Activated CD4-positive, CD25-positive, alpha-beta regulatory T cell treated with anti-CD3 and anti-CD28 coated beads, Interleukin-2, amount 50 U/mL, for 16 hours (primary cell): ENCODE measurements at places on chromosomes 2 and 18.
A peak's percentile ranks its signal among the peaks of the same experiment; 100 is the strongest.

DNA sequence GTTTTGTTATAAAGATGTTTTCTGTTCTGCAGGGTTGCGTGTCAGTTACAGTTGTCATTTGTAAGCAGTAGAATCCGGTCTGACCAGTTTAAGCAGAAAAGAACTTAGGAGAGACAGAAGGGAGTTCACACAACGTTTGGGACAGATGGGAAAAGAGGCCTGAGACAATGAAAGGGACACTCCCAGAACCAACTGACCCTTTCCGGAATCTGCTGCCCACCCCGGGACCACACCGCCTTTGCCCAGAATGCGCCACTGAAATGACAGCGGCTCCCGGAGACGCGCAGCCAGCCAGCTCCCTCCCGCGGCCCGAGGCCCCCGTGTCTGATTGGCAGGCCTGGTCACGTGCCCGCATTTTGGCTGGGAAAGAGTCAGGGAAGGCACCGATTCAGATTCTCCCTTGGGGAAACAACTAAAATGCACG, 244.6 kb downstream of the BCL2 start:
- DNase-seq = no peak

DNA sequence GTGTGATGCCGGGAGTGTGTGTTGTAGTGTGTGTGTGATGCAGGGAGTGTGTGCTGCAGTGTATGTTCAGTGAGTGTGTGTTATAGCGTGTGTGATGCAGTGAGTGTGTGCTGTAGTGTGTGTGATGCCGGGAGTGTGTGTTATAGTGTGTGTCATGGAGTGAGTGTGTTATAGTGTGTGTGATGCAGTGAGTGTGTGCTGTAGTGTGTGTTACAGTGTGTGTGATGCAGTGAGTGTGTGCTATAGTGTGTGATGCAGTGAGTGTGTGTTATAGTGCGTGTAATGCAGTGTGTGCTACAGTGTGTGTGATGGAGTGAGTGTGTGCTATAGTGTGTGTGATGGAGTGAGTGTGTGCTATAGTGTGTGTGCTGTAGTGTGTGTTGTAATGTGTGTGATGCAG, 182.1 kb upstream of the SOX11 start:
- DNase-seq = no peak

GRCh38 chr2:149355716-149356422, 25.5 kb downstream of the LYPD6 start:
- DNase-seq = no peak

DNA sequence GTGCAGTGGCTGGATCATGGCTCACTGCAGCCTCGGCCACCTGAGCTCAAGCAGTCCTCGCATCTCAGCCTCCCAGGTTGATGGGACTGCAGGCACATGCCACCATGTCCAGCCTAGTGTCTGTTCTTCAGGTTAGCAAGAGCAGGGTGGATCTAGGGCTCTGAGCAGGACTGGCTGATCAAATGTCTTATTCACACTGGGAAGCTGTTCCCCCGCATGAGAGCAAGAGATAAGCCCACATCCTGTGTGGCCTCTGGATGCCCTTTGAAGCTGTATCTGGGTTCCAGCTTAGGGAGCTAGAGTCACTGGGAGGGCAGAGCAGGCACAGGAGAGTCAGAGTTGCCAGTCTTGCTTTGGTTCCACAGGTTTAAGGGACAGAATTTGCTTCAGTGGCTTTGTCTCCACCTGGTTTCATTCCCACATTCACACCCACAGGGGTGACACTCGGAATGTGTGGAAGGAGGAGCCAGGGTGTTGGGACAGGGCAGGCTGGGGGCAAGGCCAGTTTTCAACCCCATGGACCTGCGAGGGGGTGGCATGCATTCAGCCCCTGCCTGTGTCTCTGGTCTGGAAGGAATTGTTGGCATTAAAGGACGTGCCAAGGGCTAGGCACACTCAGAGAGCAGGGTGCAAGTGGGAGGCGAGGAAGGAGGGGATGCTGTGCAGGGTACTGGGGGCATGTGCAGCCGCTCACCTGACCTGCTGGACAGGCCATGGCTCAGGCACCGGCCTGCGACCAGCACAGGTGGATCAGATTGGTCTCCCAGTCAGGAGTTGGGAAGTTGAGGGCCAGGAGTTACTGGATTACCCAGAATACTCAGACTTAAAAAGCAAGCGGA, 24.5 kb downstream of the PTPN18 start:
- DNase-seq = no peak

- no peak for DNase-seq
Measured at GRCh38 chr18:41126541-41127235, 828.3 kb upstream of the PIK3C3 start.

- DNase-seq = no peak
Measured at GRCh38 chr2:181036848-181037603, 56.6 kb downstream of the UBE2E3 start.

DNA sequence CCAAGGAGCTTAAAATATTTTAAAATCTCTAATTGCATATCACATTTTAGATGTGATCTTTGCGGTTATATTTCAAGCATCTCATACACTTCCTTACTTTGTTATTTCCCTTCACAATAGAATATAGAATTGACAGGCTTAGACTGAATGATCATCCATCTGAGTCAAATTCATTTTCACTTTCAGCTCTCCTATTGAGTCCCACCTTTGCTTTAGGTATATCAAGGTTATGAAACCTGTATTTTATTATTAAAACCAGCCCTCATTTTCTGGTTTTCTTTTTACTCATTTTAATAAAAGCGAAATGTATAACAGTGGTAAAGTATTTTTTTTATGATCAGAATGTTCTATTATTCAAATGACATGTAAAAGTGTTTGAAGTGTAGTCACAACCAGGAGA, 162.9 kb upstream of the KYNU start:
- DNase-seq = no peak

GRCh38 chr2:228527197-228527881, 345.9 kb upstream of the SPHKAP start:
- DNase-seq = no peak

DNA sequence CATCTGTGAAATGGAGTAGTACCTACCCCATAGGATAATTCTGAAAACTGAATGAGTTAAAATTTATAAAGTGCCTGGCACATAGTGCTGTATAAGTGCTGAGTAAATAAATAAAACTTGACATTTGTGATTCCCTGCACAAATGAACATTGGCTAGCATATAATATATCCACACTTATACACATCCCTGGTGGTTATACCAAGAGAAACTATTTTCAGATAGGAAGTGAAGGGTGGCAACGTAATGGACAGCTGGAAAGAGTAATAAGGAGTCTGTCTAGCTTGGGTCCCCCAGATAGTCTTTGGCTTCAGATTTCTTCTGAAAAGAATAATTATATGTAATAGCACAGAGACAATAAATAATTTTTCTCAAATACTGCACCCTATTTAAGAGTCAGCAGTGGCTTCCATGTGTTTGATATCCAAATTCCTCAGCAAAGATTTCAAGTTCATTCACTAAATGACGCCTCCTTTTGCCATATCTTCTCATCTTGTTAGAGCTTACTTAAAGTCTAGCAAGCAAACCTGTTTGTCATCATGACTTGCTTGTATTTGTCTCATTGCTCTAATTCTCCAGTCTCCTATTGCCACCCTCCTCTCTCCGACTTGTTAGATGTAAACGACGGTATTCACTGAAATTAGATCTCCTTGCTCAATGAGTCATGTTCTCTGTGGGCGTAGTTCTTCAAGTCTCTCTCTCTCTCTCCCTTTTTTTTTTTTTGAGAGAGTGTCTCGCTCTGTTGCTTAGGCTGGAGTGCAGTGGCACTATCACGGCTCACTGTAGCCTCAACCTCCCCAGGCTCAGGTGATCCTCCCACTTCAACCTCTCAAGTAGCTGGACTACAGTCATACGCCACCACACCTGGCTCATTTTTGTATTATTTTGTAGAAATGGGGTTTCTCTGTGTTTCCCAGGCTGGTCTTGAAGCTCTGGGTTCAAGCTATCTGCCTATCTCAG, 8.7 kb upstream of the ADGRF3 start:
- no peak for DNase-seq

DNA sequence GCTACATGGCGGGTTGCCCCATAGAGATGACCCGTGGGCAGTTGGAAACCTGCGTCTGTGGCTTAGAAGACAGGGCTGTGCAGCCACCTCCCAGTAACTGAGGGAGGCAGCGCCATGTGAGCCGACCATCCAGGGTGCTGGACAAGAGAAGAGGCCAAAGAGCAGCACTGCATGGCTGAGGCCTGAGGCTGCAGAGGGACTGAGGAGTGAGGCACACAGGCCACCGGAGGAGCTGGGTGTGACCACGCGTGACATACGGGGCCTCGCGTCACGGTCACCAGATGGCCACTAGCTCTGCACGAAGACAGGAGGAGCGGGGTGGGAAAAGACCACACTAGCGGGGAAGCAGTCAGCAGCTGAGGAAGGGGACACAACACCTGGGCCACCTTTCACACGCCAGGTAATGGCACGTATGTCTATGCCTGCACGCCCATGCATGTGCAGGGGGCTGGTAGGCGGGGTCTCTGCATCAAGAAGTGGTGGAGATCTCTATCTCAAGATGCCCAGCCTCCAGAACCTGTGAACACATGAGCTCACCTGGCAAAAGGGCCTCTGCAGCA, 61.4 kb downstream of the NDUFA10 start:
- DNase-seq = no peak

GRCh38 chr2:85390941-85391669, 19.1 kb downstream of the CAPG start:
- peak; percentile 41 for DNase-seq

- no peak for DNase-seq
Measured at GRCh38 chr2:202121532-202122162, 48.6 kb downstream of the KIAA2012 start.

GRCh38 chr2:69926849-69927515, 12.1 kb downstream of the MXD1 start:
- no peak for DNase-seq

DNA sequence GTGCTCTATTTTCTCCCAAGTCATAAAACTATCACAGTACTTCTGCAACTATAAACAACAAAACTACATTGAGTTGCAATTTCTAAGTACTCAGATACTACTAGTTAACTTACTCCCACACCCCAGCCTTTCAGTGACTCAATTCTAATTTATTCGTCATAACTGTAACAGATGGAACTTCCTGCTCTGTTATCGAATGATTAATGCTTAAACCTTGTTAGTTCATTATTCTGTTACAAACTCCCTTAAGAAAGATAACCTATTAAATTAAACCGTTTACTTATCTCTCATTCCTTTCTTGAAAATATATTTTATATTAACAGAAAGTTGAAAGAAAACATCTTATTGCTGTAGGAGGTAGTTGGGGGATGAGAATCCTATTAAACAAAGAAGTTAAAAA, 17.0 kb downstream of the TNFAIP6 start:
- no peak for DNase-seq

- DNase-seq = no peak
Measured at GRCh38 chr2:42327125-42327524, 33.9 kb downstream of the COX7A2L start.

GRCh38 chr2:36476411-36476810, 120.8 kb downstream of the CRIM1 start:
- no peak for DNase-seq

DNA sequence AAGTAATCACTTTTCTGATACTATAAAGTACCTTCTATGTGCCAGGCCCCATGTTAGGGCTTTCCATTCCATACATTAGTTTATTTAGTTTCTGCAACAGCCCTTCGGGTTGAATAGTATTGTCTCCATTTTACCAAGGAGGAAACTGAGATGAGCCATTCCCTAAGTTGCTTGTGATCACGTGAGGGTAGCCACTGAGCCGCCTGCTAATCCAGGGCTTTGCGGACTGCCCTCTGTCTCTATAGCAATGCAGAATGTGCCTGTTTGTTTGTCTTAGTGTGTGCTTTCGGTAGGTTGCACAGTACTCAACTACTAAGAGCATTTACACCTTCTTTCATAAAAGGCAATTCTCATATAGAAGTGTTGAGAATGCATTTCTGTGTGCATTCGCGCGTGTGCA, 5.0 kb downstream of the EMILIN2 start:
- DNase-seq = no peak

- no peak for DNase-seq
Measured at GRCh38 chr2:187917535-187917934, 363.3 kb upstream of the TFPI start.

DNA sequence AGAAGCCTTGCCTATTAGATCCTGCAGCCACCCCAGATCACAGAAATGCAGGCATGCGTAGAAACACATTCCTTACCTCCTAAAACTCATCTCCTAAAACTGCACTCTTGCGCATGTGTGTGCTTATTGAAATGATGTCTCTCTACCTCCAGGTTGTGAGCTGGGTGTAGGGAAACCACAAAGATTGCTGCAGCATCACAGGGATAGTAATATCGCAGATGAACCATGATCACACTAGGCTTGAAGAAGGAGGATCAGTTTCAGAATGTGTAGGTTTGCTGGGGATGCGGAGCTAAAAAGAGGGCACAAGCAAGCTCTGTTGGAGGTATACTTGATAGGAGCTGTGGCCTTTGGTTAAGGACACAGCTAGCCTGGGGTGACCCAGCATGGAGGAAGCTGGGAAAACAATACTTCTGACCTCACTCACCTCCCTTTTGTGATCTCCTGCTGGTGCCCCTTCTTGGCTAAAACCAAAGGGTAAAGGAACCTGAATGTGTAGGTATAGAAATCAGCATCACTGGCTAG, 118.8 kb downstream of the SETBP1 start:
- DNase-seq = no peak

- DNase-seq = no peak
Measured at GRCh38 chr2:7961550-7961949, 720.3 kb upstream of the ID2 start.

DNA sequence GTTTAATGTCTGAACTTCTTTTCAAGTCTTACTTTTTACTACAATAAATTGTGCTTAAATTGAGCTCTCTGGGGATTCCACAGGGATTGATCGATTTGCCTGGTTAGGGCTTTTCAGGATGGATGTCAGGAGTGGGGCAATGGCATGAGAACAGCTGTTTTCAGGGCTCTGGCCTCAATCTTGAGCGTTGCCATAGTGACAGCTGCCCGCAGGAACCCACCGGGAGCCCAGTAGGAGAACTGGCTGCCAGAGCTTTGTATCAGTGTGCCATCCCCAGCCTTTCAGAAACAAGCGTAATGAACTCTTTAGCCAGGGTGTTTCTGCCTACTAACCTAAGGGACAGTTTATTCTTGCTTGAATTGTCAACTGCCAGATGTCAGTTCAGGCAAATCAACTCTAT, 93.5 kb downstream of the GALNT3 start:
- DNase-seq = no peak

GRCh38 chr2:216008387-216008786, 5.0 kb downstream of the MREG start:
- no peak for DNase-seq

GRCh38 chr2:43110442-43110871, 115.9 kb downstream of the ZFP36L2 start:
- no peak for DNase-seq

DNA sequence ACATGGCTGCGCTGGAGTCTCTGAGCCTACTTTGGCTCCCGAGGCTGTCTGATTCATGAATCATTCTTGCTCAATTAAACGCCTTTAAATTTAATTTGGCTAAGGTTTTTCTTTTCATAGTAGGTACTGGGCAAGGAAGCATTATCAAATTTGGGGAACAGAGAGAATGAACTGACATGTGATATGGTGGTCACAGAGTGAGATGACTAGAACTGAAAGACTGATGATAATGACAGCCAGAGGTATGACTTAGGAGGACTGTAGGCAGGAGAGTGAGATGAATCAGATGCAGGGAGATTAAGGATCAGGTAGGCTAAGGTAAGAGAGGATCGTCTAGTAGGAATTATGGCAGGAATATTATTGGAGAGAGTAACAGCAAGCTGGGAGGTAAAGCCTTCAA, 40.9 kb upstream of the ST8SIA3 start:
- no peak for DNase-seq

- no peak for DNase-seq
Measured at GRCh38 chr2:86333378-86333777, 4.0 kb downstream of the REEP1 start.
